Vagina (tissue), 2 donors: ENCODE measurements at places on chromosomes 4 and X.

DNA sequence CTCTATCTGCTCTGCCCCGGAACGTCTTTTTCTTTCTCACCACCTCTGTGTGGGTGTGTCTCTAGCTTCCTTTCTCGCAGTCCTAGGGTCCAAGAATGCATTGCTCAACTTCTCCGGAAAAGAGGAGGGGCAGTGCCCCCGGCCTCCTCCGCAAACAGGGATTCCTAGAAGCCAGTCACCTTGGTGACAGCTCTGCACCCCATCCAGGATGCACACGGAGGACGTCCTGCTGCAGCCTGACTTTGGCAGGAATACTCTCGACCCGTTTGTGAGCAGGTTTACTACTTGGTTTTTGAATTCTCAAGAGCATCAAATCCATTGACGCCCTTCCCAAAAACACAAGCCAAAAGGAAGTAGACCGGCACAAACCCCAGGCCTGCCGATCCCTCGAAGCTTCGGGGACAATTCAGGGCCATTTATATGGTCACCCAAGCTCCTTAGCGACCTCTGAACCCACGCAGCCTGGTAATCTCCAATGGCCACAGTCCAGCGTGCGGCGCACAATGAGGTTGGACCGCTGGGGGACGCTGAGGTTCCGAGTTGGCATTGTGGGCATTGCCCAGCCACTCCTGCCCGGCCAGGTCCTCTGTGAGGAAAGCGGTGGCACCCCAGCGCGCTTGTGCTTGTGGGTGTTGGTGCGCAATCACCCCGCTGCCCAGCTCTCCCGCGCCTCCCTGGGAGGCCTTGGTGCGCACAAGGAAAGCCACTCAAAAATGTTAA, 9.8 kb downstream of the NKX3-2 start:
- peak; percentile 74 for DNase-seq

DNA sequence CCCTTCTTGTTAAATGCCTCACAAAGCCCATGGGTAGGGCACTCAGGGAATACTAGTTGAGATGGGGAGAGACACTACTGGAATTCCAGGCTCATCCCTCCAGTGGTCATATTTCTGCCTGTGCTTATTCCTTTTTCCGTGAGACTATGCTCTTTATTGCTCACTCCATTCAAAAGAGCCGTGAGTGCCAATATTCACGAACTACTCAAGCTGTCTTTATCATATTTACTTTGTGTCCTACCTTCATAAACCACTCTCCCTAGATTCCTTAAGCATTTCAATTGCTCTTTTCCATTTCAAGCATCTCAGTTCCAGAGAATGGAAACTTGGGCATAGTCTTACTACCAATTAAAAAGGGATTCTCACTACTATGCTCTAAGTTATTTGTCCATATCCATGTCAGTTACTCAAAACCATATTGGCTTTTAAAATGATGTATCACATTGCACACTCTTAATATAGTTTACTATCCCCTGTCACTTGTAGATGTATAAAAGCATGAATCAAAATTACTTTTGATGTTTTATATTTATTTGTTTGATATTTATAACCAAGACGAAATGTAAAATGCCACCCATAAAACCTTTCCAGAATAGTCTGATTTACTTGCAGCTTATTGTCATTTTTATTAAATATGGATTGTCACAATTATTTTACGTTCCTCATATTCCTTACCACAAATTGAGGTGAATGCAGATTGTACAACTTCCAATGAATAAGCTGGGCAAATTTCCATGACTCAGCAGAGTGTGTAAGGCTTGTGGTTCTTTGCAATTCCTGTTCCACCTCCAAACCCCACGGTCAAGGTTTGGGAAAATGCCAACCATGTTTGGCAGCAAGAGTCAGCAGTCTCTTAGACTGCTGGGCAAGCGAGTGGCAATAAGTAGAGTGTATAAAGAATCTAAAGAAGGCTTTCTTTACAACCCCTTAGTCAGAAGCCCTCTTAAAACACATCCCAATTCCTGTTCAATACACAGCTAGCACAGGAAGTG, 24.4 kb downstream of the ENOX2 start:
- DNase-seq, result no peak

DNA sequence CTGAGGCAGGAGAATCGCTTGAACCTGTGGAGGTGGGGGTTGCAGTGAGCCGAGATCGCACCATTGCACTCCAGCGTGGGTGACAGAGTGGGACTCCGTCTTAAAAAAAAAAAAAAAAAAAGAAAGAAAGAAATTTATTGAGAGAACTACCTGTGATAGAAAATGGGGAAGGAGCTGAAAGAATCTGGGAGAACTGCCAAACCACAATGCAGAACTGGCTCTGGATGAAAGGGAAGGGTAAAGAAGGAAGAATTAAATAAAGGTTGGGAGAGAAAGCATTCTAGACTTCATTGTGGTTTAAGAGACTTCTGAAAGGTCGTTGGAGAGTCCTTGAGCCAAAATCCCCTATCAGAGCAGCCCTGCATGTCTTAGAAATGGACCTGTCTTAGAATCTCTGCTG, 567.9 kb upstream of the HTR2C start:
- DNase-seq, result no peak

DNA sequence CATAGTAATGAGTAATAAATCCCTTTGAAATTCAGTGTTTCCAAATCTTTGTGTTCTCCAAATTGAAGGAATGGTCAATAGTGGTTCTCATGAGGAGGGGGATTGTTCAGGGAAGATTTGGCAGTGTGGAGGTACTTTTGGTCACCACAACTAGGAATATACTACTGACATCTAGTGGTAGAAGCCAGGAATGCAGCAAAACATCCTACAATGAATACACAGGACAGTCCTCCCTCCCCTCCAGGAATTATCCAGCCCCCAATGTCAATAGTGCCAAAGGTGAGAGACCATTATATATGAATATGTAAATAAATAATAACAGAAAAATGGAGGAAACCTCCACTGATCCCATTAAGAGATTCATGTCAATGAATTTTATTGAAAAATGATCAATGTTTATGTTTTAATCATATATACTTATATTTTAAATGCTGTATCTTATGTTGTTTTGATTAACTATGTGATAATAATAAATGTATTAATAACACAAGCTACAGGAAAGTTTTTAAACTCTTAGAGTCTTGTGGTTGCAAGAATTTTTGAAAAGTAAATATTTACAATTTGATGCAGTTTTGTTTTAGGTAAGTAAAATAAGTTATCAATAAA, 14.4 kb upstream of the FAM9A start:
- no peak for DNase-seq

DNA sequence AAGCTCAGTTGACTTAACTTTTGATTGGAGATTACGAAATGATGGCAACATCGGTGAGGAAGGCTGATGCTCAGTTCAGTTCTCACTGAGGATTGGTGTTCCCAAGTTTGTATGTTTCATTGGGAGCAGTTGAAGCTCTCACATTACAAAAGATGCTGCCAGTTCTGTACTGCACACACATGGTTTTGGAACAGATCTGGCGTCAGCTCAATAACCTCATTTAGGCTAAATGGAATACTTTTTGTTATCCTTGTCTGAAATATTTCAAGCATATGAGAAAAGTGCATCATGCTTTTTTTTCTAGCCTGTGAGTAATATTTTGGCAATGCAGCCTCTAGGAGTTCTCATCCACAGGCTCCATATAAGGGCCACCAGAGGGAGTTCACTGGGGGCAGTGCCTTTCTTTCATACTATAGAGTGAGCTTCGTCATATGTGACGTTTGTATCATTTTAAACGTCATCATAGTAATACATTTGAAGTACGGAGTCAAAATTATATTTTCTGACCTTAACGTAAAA, 4.1 kb downstream of the ENPEP start:
- DNase-seq, result no peak

DNA sequence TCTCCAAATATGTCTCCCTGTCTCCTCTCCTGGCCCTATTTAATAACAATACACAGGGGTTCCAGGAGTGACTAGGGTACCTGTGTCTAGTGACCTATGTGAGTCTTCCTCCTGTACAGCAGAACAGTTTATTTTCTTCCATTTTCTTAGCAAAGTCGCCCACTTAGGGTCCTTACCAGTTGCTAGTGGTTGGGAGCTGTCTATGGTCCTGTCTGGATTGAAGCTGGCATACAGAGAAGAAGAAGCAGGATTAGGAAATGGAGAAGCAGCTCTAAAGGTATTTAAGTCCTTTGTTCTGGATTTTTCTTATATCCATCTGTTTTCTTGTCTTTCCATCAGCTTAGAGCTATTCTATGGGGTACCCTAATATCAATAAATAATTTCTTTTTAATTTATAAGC, 587.1 kb upstream of the CPEB2 start:
- no peak for DNase-seq

DNA sequence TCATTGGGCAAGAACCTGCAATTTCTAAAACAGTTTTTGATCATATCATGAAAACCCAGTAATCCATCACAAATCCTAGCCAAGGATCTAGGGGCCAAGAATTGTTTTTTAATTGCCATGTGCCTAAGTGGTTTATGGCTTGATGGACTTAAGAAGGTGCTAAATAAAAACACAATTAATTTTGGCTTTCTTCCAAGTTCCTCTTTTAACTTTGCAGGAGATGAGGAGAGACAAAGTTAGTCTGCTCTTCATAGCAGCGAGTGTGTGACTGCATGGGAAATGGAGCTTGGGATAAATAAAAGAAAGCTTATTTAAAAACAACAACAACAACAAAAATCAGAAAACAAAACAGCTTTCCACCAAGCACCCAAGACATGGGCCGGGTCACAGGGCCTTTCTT, 41.4 kb downstream of the ARHGEF9 start:
- DNase-seq, result no peak

GRCh38 chr4:73914071-73914470, 44.9 kb downstream of the CXCL1 start:
- DNase-seq, result no peak

DNA sequence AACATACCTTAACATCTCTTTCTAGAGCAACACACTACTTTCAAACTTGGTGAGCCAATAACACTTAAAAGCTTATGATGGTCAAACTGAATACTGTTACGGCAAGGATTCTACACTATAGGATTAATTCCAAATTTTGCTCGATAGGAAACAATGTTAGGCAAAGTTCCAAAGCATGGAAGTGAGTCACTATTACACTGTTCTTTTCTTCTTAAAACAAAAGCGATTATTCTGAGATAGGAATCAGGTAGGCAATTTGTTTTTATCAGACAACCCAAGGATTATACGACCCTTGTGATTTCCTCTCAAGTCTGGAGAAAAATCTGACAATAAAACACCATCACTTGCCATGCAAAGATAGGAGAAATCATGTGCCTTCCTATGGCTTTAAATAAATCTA, 81.5 kb downstream of the HUWE1 start:
- no peak for DNase-seq

GRCh38 chrX:68431836-68432235, 1.5 kb downstream of the OPHN1 start:
- DNase-seq, result no peak

DNA sequence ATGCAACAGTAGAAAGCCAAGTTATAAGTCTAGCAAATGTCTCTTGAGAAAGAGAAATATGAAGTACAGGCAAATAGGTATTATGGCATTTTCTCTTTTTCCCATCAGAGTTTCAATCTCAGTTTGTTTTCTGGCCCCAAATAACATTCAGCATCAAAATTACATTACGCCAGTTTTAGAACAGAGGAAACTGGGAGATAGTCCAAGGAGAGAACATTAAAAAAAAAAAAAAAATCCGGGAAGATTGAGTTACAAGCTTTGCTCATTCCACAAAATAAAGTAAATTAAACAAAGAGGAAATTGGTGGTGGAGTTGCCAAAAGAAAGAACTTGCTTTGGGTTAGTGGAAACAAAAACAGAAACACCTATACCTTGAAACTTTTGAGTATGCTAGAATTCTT, 50.4 kb upstream of the IL13RA2 start:
- no peak for DNase-seq

DNA sequence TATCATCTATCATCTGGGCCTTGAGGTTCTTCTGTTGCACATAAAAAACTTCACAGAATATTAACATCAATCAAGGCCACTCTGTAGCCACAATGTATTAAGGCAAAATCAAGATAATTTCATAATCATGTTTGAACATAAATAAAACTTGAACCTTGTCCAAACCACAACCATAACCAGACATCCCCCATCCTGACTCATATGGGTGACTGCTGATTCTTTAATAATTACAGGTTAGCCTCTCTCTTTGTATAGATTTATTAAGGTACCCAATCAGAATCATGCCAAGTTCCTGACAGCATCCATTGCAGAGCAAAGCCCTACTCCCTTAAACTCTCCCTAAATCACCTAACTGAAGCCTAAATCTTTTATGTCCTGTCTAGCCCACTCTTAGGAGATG, 16.7 kb upstream of the AREG start:
- no peak for DNase-seq

GRCh38 chr4:151564321-151564720, 155.3 kb downstream of the FHIP1A start:
- DNase-seq, result no peak

DNA sequence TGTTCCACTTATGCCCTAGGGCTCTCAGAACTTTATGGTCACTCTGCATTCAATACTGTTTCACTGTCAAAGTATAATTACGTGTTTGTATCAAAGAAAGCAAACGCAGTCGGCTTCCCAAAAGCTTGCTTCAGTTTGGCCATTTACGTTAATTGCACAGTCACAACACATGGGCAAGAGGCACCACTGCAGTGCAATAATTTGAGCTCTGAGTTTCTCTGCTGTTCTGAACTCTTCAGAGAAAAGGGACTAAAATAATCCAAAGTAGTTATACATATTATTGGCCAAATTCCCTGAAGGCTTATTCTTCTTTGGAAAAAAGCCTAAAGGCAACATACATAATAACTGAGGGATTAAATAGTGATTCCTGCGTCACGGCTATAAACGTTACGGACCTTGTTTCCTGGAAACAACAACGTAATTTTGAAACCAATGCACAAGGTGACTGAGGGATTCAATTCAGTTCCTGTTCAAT, 51.3 kb downstream of the RNF150 start:
- no peak for DNase-seq
